ENCODE measurements at places on chromosomes 3 and 15.
A peak's percentile ranks its signal among the peaks of the same experiment; 100 is the strongest.

DNA sequence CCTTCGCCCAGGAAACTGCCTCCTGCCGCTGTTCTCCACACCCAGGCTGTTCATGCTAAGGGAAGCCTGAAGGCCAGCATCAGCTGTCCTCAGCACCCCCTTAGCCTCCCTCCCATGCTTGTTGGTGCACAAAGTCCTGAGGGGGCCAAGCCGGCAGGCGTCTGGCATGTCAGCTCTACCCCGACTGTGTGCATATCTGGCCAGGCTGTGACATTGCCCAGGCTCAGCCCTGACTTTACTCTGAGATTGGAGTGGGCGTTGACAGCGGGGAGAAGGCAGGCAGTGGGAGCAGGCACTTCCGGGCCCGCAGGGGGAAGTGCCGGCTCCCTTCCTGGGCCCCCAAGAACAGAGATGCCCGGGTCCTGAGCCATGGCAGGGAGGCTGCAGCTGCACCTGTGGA, 492.2 kb downstream of the AGBL1 start:
- DNase-seq, result no peak

DNA sequence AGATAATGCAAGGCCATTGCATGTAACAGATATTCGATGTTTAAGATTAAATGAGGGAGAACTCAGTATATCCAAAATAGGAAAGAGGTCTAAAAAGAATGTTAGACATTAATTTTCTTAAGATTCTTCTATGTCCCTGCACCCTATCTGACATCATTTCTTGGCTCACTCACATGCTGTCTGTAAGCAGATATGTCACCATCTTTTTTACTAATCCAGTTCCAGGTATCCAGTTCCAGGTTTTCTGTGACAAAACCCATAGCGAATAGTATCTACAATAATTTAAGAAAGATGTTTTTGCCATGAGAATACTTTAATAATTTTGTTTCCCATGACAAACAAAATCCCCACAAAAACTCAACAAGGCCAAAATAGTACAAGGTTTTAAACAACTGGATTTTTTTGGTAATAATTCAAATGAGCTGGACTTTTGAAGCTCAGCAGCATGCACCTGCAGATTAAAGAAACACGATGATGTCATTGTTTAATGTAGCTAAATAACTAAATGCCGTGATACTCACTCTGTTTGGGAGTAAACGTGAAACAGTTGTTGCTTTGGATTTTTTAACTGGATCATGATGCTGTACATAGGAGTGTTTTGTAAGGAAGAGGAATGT, 867.6 kb downstream of the EPHA3 start:
- no peak for DNase-seq

- peak; percentile 91 for DNase-seq
Measured at GRCh38 chr3:11288786-11289637, 16.8 kb downstream of the ATG7 start.

GRCh38 chr3:110773413-110773954, 298.1 kb upstream of the NECTIN3 start:
- DNase-seq, result no peak

- DNase-seq, result peak; percentile 30
Measured at GRCh38 chr3:49498239-49498638, 28.2 kb downstream of the DAG1 start.

DNA sequence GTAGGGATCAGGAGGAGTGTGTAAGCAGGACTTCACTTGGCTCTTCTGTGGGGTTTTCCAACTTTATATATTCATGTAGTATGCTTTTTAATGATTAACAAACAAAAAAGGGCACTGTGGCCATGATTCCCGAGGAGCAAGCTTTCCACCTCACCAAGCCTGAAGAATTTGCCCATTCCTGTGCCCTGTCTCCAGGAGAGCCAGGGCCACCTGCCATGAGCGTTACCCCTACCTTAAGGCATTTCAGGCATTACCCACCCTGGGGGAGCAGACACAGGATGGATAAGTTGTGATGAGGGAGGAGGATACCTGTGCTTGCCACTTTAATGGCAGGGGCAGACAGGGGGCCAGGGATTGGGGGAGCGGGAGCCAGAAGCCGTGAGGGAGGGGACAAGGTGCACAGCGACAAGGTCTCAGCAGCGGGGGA, 3.0 kb downstream of the TRPM1 start:
- DNase-seq, result peak; percentile 98

DNA sequence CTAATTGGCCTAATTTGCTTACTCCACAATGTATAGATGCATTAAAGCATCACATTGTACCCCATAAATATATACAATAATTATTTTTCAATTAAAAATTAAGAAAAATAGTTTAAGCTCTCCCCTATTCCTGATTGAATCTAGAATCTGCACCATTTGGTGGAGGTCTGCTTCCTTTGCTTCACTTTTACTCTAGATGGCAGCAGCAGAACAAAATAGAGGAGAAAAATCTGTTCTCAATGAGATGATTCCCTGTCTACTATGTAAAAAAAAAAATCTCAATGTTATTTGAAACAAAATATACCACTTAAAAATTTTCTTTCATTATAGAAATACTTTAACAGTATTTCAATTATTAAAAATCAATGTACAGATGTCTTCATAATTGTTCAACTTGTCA, 109.6 kb upstream of the FXR1 start:
- peak; percentile 25 for DNase-seq

DNA sequence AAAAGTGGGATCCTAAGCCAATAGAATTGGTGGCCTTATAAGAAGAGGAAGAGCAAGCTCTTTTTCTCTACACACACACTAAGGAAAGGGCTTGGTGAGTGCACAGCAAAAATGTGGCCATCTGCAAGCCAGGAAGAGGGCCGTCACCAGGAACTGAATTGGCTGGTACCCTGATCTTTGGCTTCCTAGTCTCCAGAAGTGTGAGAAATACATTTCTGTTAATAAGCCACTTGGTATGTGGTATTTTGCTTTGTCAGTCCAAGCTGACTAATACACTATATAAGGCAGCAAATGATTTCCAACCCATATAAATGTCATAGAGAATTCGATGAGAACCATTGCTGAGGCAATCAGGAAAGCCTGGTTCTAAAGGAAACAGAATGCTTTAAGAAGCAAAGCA, 816.3 kb upstream of the SEMA6D start:
- peak; percentile 38 for DNase-seq

DNA sequence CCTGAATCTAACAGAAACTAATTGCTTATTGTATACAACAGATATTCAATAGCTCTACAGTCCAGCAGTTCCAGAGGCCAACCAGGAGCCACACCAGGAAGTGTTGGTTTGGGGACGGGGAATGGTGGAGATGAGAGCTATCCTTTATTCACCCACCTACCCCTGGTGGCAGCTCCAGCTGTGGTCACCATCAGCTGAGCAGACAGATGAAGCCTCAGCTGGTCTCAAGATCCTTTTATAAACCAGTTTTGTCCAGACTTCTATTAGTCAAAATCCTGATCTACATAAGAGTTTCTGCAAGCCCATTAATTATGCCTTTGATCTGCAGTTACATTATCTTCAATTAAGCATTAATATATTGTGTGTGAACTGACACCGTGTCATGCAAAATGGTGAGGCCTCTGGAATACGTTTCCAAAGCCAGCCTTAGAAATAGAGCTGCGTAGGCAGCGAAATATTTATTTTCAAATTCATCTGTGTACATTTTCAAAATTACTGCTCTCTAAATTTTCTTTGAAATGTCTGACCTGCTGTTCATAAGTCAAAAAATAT, 488.8 kb downstream of the FOXP1 start:
- no peak for DNase-seq

GRCh38 chr15:98518823-98519561, 129.3 kb upstream of the IGF1R start:
- DNase-seq, result peak; percentile 78
